ENCODE measurements at places on chromosomes 13 and 19.
A peak's percentile ranks its signal among the peaks of the same experiment; 100 is the strongest.

DNA sequence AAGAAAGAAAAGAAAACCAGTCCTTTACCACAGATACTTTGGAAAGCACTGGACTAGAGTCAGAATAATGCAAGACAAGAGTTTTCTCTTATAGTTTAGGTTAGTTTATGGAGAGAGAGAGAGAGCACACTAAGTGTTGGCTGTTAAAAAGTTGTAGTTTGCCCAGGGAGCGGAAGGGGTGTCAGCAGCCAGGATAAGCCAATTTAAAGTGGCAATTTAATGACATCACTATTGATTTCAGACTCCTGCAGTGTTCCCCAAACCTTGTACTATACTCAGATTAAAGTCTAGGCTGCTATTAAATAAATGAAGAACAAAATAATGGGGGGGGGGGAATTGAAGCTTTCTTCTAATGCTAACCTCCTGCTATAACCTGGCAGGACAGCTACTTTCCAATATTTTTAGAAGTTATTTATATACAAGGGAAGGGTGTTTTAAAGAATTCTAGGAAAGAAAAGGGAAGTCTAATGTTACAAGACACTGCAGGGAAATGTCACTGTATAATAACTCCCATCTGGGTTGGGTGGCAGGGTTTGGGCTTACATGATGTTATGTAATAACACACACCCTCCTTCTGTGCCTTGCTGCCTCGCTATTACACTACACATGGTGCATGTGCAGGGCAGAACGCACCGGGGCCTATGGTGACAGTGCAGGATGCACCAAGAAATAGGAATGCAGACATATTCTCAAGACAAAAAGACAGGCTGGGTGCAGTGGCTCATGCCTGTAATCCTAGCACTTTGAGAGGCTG lies 19.9 kb downstream of the TPT1 start:
- DNase-seq, result no peak

DNA sequence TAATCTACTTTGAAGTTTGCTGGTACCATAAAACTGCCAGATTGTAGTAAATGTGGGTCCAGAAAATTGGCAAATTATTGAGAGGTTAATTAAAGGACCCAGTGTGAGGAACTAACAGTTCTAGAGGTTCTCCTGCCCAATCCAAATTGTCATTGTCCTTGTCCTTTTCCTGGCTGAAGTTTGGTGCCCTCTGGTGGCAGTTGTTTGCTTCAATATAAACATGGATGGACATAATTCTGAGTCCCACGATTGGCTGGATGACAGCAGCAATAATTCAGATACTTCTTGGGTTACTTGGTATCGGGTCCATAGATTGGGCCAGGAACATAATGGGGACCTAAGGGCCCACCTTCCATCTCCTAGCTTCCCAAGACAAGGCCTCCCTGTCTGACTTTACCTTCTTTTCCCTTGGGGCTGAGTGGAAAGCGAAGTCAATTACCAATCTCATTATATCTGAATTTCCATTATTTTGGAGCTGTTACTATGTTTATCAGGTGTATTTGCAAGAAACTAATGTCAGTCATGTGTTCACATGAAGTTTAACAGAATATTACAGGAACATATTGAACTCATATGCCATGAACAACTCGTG lies 33.8 kb upstream of the GARRE1 start:
- peak; percentile 78 for DNase-seq

GRCh38 chr19:33064458-33064791 lies 263 bp downstream of the RHPN2 start:
- peak; percentile 38 for DNase-seq

GRCh38 chr13:34164582-34164981 lies 346.6 kb downstream of the RFC3 start:
- DNase-seq, result no peak

DNA sequence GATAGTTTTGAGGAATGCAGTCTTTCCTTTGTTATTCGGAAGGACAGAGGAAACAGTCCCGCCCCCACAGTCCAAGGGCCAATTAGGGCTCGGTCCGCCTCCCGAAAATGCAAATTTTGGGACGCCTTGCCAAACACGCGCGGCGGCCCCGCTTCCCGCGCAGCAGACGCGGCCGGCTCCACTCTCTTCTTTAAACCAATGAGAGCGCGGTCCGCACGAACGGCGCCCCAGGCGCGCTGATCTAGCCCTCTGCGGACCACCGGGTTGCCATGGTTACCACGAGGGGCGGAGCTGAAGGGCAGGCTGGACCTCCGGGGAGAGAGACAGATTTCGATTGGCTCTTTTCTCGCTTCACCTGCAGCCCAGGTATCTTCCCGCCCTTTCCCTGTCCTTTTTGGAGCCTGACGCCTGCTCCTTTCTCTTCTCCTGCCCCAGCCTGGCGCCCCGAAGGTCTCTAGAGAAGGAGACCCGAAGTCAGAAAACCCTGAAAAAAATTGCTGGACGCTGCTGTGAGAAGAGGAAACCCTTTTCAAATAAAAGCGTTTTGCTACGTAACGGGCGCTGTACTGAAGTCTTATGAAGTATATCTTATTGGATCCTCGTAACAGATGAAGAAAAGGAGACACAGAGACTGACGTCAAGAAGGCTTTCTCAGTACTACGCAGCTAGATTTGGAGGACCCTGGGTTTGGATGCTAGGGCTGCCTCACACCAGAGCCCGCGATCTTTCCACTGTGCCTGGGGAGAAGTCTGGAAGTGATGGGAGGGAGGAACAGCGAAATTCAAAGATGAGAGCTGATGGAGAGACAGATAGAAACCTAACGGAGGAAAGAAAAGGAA lies 2.0 kb downstream of the PTH2 start:
- peak; percentile 45 for DNase-seq

DNA sequence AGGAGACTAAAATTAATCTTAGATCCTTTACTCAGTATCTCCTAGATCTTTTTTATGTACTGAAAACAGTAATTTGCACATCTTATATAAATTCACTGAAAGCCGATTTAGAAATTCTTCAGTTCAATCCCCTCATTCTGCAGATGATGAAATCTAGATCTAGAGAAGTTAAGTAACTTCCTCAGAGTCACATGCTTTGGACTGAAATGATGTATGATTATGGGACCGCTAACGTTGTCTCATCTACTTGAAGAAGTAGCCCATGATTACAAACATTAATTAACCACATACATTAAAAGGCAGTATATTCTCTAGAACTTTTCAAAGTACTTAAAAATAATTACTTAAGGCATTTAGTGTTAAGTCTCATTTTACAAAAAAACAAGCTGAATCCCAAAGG lies 37.8 kb downstream of the ELF1 start:
- no peak for DNase-seq

DNA sequence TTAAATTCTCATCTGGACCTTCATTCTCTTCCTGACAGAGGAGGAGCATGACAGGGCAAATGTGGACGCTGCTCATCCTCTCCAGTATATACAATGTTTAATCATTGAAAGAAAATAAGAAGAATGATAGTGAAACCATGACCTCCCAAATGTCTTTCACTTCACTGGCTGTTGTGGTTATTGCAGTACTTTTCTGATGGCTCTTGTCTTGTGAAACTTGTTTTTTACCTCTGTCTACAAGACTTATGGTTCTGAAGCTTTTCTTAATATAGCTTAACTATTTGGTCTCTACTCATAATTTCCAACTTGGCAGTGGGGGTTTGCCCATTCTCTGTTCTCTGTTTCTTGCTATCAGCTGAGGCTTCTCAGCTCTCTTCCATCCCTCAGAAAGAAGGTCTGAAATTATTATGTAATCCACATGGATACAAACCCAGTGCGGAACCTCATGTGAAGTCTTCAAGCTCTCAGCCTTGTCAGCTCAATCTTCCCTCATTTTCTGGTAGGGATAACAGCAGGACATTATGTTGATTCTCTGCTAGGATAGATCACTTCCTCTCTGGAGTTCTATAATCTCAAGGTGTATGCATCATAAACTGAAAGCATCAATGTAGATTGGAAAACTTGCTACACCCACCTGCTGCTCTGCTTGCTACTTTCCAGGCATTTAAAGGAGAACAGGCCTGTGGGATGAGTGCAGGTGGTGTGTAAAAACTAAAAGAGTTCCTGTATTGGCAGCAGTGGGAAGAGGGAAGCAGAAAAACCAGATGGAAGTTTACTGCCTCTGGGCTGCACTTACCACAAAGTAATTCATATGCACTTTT lies 250.3 kb upstream of the HTR2A start:
- no peak for DNase-seq

- no peak for DNase-seq
Measured at GRCh38 chr19:53910170-53910518, 1.1 kb downstream of the CACNG7 start.

DNA sequence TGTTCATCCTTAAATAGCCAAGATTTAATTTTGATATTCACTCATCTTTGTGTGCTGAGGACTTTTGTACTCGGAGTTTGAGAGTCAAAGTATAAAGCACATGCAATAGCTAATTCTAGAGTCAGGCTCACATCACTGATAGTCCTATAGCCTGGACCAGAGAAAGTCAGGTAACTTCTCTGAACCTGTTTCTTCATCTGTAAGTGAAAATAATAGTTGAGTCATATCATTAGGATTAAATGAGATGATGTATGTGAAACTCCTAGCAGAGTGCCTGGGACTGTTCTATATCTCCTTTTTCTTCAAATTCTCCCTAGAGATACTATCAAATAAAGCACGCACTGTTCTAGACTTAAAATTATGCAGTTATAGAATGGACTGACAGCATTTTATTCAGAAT lies 9.0 kb downstream of the CHAMP1 start:
- DNase-seq, result no peak

- DNase-seq, result peak; percentile 33
Measured at GRCh38 chr19:45716359-45717130, 14.2 kb downstream of the FBXO46 start.

DNA sequence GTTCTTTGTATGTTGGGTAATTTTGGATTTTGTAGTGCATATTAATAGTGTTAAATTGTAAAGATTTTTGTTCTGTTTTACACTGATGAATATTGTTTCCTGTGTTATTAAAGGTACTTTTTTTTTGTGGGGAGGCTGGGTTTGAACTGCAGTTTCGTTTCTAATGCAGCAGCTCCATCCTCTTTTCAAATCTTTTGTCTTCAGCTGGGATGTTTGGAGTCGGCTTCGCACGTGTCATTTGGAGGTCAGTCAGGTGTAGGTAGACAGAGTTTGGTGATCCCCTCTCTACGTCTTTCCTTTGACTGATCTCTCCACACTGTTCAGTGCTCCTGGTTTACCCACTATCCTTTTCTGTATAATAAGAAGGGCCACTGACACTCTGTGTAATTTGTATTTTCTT lies 30.3 kb downstream of the TDRD3 start:
- DNase-seq, result no peak

- DNase-seq, result no peak
Measured at GRCh38 chr19:39057615-39058014, 25.3 kb upstream of the FBXO27 start.

- no peak for DNase-seq
Measured at GRCh38 chr19:29324291-29324680, 111.3 kb upstream of the UQCRFS1 start.

DNA sequence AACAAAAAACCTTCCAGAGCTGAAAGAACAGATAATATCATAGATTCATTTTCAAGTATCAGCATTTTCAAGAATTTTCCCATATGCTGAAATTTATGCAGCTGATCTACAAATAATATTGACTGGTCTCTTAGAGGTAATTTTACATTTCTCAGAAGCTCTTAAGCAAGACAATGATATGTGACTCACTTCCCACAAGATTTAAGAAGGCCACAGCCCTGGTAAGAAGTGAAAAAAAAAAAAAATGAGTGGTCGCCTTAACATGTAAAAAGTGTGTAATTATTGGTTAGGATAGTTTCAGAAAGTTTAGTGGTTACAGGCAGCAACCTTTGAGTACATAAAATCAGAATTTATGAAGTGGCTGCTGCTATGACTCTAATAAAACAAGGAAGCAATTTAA lies 54.5 kb downstream of the NUFIP1 start:
- no peak for DNase-seq

DNA sequence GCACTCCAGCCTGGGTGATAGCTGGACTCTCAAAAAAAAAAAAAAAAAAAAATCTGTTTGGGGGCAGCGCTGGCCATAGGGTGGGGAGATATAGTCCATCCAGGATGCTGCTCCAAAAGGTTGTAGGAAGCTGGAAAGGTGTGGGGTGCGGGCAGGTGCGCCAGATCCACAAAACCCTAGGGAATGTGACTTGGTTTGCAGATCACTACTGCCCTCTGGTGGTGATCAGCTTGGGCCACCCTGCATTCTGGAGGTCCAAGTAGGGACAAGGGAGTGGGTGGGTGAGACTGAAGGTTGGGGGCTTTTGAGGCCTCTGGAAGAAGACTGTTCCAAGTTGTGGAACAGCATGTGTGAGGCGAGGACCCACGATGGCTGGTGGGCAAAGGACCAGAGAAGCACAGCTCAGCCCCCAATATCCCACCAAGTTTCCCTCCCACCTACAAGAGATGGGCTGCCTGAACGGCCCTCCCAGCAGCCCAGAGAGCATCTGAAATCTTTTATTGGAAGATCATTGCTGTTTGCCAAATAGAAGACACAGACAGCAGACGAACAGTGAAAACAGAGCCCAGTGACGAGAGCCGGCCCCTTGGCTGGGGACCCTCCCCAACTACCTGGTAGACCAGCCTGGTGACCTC lies 10.4 kb upstream of the TYK2 start:
- DNase-seq, result peak; percentile 71

GRCh38 chr13:82772816-82773215 lies 1109.5 kb downstream of the SLITRK1 start:
- no peak for DNase-seq

DNA sequence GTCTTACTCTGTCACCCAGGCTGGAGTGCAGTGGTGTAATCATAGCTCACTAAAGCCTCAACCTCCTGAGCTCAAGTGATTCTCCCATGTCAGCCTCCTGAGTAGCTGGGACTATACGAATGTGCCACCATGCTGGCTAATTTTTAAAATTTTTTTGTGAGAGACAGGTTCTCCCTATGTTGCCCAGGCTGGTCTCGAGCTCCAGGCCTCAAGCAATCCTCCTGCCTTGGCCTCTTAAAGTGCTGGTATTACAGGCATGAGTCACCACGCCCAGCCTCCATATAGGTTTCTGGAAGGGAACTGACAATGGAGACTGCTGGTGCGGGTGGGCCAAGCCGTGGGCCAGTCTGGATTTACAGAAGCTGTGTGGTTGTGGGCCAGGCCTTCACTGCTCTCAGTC lies 189.2 kb downstream of the URI1 start:
- no peak for DNase-seq

DNA sequence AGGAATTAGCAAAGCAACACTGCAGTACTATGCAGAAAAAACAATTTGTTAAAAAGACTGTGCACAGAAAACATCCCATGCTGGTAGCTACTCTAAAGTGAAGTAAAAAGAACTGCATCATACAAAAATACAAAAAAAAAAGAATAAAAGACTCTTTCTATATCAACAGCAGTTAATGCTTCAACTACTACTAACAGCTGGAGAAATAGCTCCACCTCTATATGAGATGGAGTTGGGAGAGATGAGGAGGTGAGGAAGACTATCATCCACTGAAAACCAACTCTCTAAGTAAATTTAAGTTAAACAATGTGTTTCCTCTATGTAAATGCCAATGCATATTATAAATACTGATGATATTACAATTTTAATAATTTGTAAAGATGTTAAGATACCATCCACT lies 1.8 kb downstream of the ZC3H13 start:
- DNase-seq, result no peak

- no peak for DNase-seq
Measured at GRCh38 chr19:3353493-3353892, 12.9 kb upstream of the NFIC start.

GRCh38 chr13:79781829-79782540 lies 301.0 kb downstream of the NDFIP2 start:
- no peak for DNase-seq
